Myocyte (in vitro differentiated cells): ENCODE measurements at places on chromosomes 5 and 9.

DNA sequence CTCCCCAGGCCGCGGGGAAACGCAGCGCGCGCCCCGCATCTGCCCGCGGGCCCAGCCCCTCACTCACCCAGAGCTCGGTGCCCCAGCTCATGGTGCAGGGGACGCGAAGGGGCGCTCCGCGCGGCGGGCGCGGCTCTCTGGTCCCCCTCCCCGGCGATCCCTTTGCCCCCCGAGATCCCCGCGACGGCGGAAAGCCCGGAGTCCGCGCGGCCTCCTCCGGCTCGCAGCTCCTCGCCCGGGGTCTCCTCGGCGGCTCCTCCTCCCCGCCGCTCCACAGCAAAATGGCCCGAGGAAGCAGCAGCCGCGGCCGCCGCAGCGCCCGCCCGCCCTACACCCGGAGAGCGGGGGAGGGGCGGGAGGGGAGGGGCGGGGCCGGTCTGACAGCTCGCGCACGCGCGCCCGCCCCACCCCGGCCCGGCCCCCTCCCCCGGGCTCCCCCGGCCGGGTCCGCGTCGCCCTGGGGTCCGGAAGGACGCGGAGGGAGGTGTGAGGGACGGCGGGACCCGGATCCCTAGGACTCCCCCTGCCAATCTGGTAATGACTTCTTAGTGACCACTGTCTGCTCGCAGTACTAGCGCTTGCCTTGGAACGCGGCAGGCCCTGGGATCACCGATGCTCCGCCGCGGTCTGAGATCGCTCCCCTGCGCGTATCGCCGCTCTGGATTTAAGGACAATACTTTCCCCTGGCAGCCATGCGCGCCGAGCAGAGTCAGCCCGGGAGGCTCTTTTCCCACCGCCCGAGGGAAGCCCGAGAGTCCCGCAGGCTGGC is at the start of gene FNBP1:
Gene FNBP1 (minus strand): TSS at position 305 of the 769 bp plus-strand sequence. CDS start 214 bp downstream, at position 91.
- DNase-seq: peak; percentile 82

DNA sequence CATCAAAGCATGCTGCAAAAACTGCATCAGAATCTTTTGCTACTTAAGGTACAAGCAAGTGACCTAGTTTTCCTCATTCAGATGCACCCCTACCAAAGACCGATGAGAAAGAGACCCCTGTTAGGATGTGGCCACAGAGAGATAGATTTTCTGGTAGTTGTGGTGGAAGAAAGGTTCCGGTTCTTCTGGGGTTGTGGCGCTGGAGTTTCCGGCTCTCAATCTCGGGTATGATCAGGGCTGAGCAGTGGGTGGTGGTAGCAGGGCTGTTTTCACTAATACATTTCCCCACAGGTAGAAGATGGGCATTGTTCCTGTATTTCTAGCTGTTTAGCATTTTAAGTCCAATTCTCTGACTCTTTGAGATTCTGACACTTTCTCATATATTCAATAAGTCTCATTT is 58.4 kb downstream of the PCSK1 start:
- DNase-seq: no peak

GRCh38 chr5:155408465-155408864 is 394.9 kb downstream of the KIF4B start:
- DNase-seq: no peak

DNA sequence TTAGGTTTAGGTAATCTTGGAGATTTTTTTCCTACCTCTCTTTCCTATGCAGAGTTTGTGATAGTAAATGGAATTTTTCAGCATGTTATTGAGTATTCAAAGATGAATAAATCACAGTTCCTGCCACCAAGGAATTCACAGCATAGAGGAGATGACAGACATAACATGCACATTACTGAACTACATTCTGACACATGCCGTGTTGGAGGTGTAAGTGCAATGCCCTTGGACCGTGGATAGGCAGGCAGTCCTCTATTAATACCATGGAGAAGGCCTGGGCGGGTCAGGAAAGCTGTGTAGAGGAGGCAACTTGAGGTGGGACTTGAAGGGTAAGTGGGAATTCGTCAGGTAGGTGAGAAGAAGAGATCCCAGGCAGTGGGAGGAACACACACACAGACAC is 43.9 kb downstream of the MCCC2 start:
- no peak for DNase-seq

DNA sequence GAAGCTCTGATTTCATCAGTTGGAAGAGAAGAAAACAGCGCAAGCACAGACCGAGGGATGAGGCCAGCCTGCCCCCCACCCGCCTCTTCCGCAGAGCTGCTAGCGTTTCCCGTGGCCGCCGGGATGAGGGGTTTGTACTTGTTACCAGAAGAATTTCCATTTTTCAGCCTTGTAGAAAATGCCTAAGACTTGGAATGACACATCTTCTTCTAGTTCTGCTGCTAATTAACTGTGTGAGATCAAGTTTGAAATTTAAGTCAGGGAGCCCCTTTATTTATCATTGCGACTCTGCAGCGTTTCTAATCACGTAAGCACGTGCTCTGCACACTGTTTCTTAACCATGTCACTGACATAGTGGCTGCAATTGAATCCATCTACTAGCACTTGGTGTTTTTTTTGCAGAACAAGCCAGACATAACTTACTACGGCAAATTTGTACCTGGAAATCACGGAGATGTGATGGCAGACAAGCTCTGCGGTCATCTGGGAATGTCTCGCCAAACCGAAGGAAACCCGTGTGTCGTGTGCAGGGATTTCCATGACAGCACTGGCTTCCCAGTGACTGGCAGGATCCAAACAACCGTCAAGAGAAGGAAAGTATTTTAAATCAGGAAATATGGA is 41.8 kb upstream of the ROR2 start:
- no peak for DNase-seq

DNA sequence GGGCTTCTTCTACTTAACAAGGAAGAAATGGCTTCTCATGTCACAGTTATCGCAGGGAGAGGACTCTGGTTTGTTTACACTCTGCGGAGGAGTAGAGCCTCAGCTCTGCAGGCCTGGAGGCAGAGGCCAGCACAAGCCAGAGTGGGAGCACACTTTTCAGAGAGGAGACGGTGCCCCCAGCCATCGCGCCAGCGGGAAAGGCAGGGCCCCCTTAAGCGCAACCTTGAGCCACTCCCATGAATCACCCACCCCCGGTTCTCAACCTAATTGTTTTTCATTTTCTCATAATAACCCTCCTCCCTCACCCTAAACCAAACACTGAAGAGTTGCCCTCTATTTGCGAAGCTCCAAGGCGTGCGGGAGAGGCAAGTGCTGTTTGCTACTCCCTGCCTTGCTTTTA is 208.4 kb upstream of the TBCA start:
- DNase-seq: no peak

- no peak for DNase-seq
Observed at GRCh38 chr9:18675332-18675731, 201.4 kb downstream of the ADAMTSL1 start.

DNA sequence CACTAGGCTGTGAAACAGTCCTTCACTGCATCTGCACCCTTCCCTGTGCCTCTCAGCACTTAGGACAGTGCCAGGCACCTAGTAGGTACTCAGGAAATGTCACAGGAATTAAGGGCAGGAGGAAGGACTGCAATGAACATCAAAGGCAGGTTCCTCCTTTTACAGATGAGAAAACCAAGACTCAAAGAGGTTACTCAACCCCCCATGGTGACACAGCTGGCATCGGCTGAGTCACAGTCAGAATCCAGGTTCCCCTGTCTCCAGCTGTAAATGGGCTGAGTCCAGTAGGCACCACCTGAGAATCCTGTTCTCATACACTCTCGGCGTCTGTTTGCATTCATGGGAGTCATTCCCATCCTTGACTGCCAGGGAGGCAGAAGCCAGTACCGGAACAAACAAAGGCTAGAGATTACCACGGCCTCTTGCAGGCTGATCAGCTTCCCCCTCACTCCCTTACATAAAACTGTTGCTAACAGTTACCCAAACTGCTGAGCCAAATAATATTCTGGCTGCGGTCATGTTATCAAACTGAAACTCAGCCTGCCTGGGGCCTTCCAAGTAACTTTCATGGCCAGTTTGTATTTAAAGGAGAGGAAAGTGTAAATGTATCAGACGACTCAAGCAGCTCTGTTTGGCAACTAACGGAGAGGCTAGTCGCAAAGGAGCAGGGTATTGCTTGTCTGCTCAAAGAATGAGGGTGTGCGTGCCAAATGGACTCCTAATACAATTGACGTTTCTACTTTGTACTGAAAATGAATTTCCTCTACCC is 201.7 kb downstream of the PAPPA start:
- no peak for DNase-seq

DNA sequence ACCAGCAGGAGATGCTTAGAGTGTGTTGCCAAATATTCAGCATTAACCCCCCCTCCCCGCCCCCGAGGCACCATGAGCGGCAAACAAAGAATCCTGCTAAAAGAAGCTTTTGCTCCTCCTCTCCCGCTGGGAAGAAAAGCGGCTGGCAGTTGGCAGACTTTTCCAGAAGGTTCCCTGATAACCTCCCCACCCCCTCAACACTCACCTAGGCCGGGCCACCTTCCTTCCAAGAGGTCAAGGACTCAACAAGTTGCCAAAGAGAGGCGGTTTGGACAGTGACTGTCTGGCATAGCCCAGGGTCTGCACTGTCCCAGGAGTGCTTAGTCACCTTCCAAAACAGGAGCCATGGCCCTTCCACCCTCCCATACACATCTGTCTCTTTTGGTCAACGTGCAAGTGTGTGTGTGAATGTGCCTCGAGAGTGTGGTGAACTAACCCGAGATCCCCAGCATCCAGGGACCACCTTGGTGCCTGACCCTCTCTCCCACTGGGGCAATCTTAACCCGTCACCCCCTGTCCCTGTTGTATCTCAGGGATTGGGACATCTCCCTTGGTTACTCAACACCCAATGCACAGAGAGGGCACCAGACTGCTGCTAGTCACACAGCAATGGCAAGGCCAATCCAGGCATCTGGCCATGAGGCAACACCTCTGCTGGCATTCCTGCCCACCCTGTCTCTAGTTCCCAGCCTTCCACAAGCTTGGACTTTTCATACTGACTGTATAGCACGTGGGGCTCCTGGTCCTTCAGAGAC is 18.9 kb downstream of the CAMK2A start:
- DNase-seq: peak; percentile 52

DNA sequence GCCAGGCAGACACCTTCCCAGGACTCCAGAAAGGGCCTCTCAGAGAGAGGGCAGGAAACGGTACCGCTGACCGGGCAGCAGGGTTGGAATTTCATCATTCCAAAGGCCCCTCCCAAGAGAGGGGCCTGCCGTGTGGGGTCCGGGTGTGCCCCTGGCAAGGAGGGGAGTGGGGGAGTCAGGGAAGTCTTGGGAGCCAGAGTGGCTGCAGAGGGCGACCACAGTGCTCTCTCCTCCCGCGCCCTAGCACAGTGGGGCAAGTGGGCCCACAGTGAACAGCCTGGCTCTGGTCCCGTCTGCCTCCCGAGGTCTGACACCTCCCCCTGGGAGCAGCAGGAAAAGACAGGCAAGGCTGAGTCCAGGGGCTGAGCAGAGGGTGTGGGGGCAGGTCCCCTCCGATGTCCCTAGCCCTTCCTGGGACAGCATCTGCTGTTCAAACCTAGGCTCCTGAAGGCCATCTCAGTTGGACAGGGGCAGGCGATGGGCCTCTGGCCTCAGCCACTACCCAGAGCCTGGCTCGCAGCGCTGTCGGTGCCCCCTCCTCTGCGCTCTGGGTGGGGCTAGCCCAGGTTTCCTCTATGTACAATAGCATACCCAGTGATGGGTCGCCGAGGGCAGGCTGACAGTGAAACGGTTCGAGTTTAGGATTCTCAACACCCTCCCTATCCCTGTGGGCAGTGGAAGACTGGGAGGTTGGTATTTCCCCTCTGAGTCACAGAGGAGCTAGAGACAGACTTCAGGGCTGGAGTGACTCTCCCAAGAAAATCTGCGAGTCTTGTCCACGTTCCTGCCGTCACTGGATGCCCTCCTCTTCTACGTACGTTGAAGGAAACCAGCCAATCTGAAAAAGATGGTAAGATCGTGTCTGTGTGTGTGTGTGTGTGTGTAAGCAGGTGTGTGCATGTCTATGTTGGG is 25.4 kb upstream of the SARDH start:
- DNase-seq: no peak

- peak; percentile 37 for DNase-seq
Observed at GRCh38 chr5:68086857-68087256, 128.7 kb upstream of the PIK3R1 start.

GRCh38 chr9:112446080-112446479 is 40.5 kb upstream of the KIAA1958 start:
- DNase-seq: no peak

DNA sequence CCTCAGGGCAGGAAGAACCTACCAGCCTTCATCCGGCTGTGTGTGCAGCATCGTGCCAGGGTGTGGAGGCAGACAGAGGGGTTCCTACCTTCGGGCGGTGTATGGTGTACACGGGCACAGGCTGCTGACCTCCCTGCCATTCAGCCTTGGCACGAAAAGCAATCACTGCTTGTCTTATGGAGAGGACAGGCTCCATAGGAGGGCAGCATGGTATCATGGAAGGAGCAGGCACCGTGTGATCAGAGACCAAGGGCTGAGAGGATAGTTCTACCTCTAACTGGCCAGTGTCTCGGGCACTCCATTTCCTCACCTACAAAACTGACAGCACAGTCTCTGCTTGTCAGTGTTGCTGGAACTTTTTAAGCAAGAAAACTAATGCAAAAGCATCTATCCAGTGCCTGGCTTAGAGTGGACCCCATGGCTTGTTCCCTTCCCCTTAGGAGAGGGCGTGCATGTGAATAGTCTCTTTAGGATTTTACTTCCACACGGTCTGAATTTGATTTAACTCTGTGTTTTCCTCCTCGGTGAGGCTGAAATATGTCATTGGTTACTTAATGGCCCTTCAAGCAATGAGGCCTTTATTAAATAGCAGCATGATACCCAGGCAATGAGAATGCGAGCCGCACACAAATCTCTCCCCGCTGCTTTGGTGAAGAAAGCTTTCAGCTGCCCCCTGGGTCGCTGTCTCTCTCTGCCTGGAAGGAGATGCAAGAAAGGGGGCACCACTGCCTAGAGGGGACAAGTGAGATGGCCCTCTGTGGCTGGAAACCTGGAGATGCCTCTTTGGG is 22.2 kb downstream of the TTLL11 start:
- no peak for DNase-seq

DNA sequence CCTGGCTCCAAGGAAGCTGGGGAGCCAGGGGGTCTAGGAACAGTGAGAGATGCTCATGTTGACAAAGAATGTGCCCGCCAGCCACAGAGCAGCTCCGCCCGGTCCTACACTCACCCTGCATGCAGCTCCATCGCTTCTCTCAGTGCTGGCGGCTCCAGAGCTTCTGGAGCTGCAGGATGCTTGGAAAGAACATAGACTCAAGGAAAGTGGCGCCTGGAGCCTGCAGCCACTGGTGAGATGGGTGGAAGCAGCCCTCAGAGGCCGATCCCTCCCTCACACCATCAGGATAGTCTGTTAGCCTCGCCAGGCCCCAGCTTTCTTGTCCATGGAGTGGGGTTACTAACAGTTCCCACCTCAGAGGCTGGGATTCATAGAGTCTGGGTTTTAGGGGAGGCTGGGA is 26.4 kb upstream of the SLC6A19 start:
- DNase-seq: no peak

- no peak for DNase-seq
Observed at GRCh38 chr5:171080186-171080938, 218.5 kb downstream of the RANBP17 start.

DNA sequence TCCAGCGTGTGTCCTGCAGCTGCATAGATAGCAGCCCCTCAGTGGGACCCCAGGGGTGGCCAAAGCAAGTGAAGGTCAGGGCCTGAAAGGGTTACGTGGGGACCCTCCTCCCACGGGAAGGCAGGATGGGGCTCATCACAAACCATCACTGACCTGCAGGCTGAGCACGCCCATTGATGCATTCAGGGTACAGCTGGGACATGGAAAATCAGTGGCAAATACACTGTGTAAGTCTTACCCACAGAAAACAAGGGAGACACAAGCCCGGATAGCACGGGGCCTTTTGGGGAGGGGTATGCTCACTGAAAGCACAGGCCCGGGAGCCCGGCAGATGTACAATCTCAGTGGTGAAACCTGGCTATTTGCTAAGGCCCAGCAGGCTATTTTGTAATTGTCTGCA is 49.1 kb downstream of the SEMA4D start:
- no peak for DNase-seq
